ENCODE measurements at places on chromosomes 16 and 17.

DNA sequence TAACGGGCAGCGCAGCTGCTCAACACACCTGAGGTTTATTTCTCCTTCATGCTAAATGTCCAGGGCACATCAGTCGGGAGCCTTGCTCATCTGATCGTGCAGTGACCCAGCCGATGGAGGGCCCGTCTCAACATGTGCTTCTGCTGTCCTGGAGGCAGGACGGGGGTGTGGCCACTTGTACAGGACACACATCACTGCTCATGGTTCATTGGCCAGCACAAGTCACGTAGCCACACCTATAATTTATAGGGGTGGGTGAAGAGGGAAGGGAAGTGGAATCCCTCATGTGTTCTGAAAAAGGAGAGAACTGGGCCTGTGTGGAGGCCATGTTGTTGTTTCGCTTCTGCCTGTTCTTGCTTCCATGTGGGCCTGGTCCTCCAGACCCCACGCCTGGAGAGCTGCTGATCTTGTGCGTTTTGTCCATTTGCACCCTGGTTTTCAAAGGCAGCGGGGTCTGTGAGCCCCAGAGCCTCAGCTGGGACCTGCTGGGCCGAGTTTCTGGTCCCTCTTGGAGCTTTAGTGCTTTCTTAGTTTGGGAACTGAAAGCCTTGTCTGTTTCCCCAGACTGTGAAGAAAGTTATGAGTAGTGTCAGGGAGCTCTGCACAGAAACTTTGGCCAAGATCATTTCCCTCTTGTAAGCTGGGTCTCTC is 60.5 kb downstream of the CMIP start:
- DNase-seq, result no peak

- no peak for DNase-seq
These were observed 237.1 kb downstream of the NTN1 start for GRCh38 chr17:9258115-9259015.

DNA sequence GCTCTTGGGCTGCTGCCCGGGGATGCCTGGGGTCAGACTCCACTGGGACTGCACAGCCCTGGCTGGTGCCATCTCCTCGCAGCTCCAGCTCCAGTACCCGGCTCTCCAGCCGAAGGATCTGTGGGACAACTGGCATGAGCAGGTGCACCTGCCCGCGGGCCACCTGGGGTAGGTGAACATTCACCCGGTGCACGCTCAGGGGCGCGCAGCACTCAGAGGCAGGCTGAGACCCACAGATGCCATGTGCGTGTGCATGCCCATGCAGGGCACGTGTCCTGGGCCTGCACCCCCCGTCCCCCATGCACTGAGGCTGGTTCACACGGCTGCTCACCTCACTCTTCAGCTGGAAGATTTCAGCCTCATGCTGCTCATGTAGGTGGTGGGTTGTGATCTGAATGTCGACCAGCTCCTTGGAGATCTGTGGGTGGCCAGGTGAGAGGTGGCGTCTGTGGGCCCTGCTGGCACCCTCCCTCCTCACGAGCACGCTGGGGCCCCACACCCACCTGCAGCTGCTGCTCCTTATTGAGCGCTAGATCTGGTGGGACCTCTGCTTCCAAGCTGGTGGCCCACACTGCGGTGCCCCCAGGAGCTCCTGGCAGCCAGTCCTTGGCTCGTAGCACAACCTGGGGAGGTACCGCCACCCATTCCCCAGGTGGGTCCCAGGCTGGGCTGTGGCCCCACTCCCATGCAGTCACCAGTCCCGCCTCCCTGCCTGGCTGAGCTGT is 618 bp downstream of the CCDC78 start:
- no peak for DNase-seq

DNA sequence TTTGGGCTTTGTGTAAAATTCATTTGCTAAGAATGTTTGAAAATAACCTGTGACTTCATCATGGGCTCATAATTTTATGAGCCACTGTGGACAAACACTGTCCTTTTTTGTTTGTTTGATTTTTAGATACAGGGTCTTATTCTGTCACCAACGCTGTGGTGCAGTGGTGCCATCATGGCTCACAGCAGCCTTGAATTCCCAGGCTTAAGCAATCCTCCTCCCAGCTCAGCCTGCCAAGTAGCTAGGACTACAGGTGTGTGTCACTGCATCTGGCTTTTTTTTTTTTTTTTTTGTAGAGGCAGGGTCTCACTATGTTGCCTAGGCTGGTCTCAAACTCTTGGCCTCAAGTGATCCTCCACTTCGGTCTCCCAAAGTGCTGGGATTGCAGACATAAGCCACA is 8.3 kb downstream of the TEX2 start:
- DNase-seq, result no peak

GRCh38 chr16:22031483-22032083 is 23.7 kb downstream of the MOSMO start:
- no peak for DNase-seq

Data from natural killer cell treated with Interleukin-12 subunit alpha and Interleukin-12 subunit beta and Interleukin-15 and Interleukin-18, amount 100 ng/mL, for 72 hours (primary cell).